Activated B cell treated with CpG ODN at 0.5 μM for 24 hours (primary cell): ENCODE measurements at places on chromosomes 12 and 14.

DNA sequence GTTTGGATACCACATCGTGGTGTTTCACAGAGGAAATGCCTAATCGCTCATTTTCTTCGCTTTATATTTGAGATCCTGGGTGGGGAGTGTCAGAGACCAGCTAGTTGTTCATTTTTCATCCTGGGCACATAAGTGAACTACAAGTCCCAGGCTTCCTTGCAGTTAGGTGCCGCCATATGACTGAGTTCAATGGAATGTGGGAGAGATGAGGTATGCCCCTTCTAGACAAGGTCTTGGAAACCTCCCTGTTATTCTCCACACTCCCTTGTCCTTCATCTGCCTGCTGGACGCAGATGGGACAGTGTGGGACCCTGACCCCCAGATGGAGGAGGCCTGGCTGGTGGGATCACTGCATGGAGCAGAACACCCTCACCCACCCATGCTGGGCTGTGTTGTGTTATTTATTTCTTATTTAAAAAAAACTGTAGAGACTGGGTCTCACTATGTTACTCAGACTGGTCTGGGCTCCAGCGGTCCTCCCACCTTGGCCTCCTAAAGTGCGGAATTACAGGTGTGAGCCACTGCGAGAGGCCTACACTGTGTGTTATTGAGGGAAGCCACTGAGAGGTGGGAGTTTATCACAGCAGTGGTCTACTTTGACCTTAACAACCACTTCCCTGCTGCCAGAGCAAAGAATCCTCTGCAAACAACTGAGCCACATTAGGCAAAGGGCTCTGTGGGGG, 42.9 kb upstream of the VRK1 start:
- no peak for DNase-seq

- no peak for DNase-seq
Measured at GRCh38 chr12:56878010-56878339, 56.2 kb downstream of the SDR9C7 start.

DNA sequence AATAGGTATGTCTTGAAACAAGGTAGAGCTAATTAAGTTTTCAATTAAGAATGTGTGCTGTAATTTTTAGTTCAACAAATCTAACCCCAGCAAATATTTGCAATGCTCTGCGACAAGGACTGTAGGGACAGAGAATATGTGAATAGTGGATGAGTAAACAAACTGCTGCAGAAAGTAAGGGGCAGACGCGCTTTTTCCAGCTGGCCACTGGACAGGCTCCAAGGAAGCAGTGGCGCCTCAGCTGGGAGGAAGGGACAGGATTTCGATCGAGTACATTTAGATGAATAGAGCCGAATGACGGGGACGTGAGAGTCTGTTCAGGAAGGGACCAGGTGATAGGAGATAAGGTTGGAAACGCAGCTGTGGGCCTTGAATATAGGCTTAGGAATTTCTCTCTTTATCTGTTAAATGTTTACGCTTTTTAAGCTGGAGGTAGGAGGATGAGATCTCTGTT, 69.3 kb downstream of the ELK3 start:
- no peak for DNase-seq

DNA sequence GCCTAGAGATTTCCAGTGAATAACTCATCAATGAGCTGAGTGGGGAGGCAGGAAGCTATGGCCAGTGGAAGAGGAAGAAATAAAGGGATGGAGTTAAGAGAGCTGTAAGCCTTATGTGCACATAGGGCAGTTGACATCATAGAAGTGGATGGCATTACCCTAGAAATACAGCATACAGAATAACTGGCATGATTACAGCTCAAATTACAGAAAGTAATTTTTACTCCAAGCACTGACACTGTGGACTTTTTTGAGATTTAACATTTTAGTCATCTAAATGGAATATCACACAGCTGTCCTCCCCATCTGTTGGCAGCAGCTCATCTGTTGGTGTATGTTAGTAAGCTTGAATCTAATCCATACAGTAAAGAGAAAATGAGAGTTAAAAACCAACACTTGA, 5.4 kb upstream of the IPO8 start:
- no peak for DNase-seq

DNA sequence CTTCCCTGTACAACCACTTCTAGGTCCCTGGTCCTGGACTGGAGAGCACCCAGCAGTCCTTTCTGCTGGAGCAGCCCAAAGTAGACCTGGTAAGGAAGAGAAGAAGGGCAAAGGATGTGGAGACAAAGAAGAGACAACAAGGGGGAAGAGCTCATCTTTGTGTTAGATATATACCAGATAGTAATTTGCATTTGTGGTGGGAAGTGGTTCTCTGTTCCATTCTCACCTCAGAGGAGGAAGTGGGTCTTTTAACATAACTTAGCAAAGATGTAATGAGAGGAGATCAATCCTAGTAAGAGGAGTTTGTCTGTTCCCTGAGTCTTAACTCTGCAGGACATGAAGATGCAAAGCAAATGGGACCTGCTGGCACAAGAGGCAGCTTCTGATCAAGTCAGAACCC, 8.0 kb downstream of the CCDC198 start:
- no peak for DNase-seq

DNA sequence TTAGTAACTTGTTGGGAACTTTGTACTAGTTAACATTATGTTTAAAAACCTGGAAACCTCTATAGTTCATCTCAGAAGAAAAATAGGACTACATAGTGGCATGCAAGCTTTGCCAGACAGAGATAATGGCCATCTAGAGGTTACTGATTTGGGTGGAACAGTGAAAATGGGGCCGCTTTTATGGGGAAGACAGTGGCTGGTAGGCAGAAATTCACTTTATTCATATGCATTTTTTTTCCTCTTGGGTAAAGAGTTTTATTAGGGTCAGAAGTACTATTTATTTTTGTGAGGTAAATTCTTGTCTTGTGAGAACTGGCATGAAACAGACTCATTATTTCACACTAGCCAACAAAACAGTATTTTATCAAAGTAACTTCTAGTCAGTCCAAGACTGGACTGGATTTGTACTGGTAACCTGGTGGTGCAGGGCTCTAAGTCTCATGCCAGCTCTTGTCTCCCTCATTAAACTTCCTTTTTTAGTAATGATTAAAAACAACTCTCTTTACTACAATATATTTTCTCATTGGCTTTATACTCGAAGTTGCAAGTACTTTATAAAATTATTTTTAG, 345.8 kb downstream of the RAD51B start:
- no peak for DNase-seq

DNA sequence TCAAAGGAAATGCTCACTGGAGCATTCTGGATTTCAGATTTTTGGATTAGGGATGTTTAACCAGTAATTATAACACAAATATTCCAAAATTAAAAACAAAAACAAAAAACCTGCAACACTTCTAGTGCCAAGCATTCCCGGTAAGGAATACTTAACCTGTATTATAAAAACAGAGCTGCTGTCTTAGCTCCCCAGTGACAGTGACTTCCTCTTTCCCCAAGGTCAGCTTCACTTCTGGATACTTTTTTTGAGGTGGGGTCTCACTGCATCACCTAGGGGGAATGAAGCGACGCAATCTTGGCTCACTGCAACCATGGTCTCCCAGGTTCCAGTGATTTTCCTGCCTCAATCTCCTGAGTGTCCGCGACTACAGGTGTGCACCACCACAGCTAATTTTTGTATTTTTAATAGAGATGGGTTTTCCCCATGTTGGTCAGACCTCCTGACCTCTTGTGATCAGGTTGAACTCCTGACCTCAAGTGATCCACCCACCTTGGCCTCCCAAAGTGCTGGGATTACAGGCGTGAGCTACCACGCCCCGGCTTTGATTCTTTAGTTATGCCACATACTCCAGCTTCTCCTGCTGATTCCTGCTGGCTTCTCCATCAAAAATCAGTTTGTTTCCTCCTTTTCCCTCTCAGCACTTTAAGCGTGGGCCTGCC, 15.9 kb downstream of the PPP1CC start:
- no peak for DNase-seq

DNA sequence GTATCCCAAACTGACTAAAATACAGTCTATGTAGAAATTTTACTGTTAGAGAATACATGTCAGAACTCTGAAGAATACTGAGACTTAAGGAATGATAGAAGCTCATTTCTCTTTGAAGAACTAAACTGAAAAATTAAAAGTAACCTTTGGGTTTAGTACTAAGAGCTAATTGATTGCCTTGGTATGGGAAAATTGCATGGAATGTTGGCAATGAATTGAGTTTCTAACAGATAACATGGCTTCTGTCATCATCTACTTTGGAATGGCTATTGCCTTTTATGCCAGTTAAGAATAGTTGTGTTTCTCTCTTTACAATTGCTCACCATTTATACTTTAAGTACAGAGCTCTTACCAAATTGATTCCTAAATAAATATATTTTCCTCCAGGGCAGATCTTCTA, 308.8 kb upstream of the SYT1 start:
- DNase-seq, result no peak

DNA sequence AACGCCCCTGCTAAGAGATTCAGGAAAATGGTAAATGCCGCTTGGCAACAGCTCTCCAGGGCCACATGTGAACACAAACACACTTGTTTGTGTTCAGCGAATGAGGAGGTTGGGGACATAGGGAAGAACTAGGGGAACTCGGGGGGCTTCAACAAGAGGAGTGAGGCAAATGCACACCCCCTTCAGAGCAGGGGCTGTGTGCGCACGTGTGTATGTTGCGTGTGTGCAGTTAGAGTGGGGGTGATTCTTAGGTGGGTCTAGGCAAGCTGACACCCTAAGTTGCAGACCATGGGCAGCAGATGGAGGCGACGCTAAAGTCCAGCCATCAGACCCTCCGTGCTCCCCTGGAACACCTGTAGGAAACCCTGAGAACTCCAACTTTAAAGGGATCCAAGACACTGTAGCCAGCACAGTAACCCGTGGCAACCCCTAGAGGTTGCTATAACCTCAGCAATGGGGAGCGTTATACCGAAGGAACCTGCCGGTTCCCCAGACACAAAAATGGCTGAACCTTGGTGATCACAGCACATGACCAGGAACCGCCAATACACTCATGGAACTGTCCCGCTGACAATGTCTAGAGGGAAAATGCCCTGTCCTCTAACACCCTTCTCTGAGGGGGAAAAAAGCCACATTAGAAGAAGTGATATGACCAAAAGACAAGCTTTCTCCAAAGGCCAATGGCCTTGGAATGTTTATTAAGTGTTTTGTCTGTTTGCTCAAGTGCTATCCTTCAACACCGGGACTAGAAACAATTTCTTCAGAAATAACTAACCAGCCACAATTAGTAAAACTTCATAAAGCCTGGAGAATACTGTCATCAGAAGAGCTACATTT, 86.5 kb upstream of the CEP83 start:
- no peak for DNase-seq

GRCh38 chr12:31618228-31619025, 27.5 kb upstream of the DENND5B start:
- DNase-seq, result no peak

DNA sequence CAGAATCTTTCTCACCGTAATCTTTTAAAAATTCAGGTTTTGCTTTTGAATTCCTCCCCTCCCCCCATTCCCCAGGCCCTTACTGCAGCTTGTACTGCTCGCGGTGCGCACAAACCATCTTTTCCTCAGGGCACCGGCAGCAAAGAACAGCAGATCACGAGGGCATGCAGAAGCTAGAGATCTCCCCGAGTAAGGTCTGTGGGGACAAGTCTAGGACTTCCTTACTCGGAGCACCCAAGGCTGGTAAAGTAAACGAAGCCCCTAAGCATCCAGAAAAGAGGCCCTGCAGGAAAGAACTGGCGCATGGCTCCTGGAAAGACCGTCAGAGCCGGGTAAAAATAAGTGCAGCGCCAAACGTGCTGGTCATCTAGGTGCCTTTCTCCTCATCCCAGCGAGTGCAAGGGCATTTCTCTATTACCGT, 727 bp downstream of the LDHB start:
- DNase-seq, result no peak

DNA sequence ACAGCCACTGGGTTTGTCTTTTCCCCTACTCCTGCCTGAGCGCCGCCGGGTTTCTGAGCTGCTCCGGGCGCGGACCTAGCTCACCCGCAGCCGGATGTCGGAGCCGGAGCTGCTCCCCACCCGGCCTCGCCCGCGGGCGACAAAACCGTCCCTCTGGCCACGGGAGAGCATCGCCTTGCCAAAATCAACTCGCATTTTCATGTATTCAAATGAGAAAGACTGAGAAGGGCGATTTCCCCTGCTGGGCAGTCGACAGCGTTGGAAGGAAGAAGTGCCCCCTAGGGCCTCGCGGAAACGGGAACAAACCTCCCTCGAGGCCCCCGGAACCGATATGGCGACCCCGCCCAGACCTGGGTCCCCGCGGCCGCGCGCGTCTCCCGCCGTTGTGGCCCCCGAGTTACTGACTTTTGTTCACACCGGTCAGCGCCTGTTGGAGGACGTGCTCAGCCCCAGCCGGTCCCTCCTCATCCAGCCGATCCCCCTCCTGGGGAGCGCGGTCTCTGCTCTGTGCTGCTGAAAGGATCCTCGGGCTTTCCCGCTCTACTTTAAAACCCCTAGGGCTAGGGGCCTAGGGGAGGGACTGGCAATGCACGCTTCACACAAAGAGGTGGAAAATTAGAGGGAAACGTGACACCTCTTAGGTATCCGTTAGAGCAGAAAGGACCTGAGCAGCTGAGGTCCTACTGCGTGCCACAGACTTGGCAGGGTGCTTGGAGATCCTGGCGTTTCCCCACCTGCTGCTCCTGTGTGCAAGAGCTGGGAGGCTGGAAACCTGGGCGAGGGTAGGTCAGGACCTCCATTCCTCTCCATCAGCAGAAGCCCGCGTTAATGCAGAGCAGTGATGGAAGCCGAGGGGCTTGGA, 4.3 kb downstream of the TTC6 start:
- no peak for DNase-seq

- DNase-seq, result no peak
Measured at GRCh38 chr12:101076921-101077320, 133.1 kb downstream of the SLC5A8 start.

- no peak for DNase-seq
Measured at GRCh38 chr14:68308726-68309520, 483.9 kb downstream of the ZFP36L1 start.

DNA sequence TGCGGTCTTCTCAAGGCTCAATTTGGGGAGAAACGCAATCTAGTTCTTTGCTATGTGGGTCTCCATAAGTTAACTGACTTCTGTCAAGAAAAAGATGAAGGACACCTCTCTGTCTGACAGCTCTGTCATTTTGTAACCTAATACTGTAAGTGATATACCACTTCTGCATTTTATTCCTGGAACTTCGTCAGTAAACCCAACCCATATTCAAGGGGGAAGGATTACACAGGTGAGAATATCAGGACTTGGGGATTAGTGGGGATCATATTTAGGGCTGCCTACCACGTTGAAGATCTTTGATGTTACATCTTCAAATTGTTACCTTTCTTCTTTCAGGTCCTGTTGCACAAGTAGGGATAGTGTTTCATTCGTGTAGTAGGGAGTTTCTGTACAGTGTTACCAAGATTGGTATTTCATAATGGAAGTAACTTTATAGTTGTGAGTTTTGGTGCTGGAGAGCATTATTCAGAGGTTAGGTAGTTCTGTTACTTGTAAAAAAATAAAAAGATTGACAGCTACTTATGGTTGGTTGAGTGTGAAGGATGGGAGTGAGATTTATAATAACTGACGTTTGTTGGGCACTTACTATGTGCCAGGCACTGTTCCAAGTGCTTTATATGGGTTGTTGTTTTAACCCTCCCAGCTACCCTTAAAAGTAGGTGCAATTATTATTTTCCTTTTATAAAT, 1.6 kb downstream of the TMEM260 start:
- DNase-seq, result no peak
